SIG-M5 (cell line): ENCODE measurements at places on chromosomes 2 and 18.

- no peak for DNase-seq
Measured at GRCh38 chr2:5236249-5236648, 455.9 kb upstream of the SOX11 start.

- DNase-seq, result no peak
Measured at GRCh38 chr2:159144776-159145614, 141.5 kb downstream of the WDSUB1 start.

GRCh38 chr2:64661741-64662169, 8.0 kb upstream of the SERTAD2 start:
- peak; percentile 62 for DNase-seq

GRCh38 chr18:77635451-77635850, 385.8 kb downstream of the GALR1 start:
- no peak for DNase-seq

DNA sequence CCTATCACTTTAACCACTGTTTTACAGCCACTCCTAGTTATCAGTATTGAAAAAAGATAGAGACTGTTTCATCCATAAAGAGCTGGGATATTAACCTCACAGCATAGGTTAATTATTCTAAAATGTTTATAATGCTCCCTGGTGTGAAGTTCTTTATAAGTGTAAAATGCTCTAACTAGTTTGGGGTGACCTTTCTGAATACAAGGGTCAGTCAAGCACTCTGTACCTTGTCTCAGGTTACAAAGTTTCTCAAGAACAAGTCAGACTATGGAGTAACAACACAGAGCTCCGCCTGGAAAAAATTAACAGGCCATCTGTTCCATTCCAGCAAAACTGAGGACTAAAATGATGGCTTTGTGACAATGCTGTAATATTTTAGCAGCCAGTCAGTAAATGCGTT, 107.4 kb downstream of the NOL4 start:
- DNase-seq, result no peak

- no peak for DNase-seq
Measured at GRCh38 chr2:68767031-68767961, 32.7 kb downstream of the ARHGAP25 start.

DNA sequence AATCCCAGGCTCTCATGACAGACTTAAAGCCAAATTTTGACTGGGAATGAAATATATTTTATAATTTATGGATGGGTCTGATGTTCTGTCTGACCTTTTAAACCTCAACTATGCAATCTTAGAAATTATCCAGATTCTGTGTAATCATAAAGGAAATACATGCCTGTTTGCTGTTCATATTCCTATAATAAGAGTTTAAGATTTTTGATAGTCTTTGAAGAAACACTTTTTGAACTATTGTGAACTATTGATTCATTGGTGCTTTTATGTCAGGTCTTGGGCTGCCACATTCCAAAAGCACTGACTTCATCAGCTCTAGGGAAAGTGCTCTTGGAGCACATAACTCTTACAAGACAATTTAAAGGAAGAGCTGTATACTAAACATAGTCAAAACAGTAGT, 64.2 kb downstream of the CCDC150 start:
- no peak for DNase-seq

DNA sequence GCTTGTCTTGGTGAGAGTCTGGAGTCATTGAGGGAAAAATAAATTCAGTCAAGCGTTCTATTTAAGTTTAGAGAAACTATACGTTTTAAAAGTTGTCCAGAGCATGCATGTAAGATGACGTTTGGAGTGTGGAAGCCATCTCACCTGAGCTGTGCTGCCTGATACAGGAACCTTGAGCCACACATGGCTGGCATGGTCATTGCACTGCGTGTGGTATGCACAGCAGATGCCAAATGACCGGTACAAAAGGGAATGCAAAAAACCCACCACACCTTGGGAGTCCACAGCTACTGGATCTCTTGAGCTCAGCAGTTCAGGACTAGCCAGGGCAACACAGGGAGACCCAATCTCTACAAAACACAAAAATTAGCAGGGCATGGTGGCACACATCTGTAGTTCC, 4.3 kb downstream of the MZT2B start:
- no peak for DNase-seq

DNA sequence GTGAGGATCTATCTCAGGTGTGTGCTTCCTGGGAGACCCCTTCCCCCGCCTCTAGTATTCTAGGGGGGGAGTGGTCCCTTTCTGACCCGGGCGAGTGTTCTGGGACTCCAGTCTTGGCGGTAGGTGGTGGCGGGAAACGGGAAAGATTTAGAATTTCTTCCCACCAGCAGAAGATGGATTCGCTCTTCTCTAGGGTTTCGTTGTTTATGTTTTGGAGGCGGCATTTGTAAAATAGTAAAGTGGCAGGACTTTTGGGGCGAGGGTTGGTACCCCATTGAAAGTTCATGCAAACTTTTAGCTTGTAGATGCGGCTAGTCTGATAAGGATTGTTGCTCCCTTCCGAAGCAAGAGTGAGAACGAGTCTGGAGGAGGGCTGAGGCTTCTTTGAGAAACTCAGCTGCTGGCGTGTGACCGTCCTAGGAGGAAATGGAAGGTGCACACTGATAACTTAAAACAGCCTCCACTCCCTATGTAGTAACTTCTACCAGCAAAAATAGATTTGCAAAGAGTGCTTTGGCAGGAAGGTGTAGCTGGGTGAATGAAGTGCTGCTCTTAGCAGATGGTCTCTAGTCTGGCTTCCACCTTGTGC, 412 bp downstream of the GPD2 start:
- DNase-seq, result no peak

DNA sequence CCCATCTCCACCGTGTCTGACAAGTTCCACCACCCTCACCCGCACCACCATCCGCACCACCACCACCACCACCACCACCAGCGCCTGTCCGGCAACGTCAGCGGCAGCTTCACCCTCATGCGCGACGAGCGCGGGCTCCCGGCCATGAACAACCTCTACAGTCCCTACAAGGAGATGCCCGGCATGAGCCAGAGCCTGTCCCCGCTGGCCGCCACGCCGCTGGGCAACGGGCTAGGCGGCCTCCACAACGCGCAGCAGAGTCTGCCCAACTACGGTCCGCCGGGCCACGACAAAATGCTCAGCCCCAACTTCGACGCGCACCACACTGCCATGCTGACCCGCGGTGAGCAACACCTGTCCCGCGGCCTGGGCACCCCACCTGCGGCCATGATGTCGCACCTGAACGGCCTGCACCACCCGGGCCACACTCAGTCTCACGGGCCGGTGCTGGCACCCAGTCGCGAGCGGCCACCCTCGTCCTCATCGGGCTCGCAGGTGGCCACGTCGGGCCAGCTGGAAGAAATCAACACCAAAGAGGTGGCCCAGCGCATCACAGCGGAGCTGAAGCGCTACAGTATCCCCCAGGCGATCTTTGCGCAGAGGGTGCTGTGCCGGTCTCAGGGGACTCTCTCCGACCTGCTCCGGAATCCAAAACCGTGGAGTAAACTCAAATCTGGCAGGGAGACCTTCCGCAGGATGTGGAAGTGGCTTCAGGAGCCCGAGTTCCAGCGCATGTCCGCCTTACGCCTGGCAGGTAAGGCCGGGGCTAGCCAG, 1.2 kb downstream of the ONECUT2 start:
- no peak for DNase-seq

DNA sequence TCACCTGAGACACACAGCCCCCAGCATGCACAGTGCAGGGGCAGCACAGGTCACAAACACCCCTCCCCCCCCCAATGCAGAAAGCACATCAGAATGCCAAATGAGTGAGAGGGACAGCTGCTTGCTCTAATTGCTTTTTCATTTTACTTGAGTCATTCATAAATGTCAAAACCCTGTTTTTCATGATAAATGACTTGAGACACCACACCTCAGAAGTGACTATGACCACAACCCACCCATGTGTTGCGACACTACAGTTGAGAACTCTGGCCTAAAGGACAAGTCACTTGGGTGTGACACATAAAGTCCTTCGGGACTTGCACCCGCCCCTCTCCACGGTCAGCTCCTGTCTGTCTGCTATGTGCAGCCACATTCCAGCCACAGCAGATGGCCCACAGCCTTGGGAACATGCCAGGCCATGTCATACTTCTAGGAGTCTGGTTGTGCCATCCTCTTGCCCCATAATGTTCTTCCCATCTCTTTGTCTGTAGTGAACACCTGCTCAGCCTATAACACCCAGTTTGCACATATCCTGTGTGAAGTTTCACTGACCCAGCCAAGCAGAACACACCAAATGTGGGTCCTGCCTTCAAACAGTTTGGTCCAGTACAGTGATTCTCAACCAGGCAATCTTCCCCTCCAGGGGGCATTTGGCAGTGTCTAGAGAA, 30.2 kb upstream of the RIOK3 start:
- DNase-seq, result no peak

DNA sequence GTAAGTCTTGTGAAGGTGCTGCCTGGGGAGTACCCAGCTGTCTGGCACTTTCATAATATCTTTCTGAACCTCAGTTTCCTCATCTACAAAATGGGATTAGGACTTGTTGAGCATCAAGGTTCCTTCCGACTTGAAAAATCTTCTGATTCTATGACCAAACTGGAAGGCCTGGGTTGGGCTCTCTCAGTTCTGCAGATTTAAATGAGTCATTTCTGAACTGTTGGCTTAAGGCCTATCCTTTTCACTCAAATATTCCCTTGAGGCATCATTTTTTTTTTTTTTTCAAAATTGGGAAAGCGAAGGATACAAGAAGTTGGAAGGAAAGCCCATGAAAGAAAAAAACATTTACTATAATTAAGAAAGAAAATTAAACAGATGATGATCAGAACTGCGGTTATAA, 40.8 kb upstream of the CYP1B1 start:
- DNase-seq, result no peak

- peak; percentile 8 for DNase-seq
Measured at GRCh38 chr2:152594022-152594766, 123.1 kb downstream of the PRPF40A start.

DNA sequence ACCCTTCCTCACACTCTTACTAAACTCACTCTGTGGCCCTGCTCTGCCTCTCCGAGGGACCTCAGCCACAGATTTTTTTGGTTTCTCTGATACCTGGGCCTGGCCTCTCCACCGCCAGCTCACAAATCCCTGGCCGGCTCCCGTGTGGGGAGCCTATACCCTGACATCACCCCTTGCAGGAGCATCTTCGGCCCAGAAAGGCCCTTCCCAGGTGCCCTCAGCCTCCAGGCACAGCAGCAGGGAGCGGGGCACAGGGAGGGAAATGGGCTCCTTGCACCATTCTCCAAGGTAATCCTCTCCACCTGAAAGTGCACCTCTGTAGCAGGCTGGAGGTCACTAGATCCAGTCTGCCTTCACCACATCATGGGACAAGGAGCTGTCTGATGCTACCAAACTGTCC, 43.2 kb downstream of the CRACDL start:
- DNase-seq, result no peak

DNA sequence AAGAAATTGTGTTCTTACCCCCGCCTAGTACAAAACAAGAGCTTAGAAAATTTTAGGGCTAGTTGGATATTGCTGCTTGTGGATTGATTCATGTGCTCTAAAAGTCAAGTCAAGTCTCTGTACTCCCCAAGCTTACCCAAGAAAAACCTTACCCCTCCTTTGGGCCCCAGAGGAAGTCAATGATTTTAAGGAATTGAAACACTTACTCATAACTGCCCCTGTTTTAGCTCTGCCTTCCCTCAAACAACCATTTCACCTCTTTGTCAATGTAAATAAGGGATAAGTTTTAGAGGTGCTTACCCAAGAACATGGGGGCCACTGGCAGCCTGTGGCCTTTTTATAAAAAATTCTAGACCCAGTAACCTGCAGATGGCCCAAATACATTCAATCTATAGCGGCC, 136.6 kb upstream of the RMP24 start:
- DNase-seq, result peak; percentile 77

GRCh38 chr2:20176760-20177159, 48.2 kb downstream of the SDC1 start:
- DNase-seq, result no peak

DNA sequence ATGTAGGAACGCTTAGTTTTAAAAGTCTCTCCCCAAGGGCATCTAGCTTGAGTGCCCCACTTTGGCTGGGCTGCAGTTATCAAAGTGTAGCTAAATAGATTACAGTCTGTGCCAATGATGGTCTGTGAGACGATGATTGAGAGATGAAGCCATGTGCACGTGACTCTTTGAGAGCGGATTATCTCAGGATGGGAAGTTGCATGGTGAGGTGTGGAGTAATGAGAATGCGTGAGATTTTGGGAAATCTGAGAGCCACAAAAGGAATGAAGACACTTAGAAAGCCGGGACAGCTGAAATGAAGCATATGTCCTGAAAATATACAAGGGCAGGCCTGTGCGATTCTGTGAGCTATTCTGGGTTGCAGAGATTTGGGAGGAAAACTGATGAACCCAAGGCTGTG, 370.0 kb downstream of the TGIF1 start:
- DNase-seq, result no peak

GRCh38 chr2:65096948-65097347, 33.0 kb downstream of the RAB1A start:
- DNase-seq, result no peak

DNA sequence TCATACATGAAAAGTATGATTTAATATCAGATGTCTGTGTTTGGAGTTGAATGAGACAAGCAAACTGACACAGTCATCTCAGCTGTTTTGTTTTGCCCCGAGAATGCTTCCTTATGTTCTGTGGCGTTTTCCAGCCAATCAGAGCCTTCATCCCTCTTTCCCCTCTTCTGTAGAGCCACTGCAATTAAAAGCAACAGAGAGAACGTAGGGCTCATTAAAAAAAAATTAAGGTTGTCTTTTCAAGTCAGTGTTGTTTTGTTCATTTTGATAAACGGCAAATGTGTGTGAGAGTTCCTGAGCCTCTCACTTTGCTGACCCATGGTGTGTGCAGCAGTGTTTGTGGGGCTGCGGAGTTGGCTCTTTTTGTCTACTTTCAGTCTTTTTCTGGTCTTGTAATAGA, 216.0 kb downstream of the FHOD3 start:
- no peak for DNase-seq

GRCh38 chr2:17519486-17519885, 1.2 kb upstream of the RAD51AP2 start:
- DNase-seq, result no peak

- no peak for DNase-seq
Measured at GRCh38 chr2:237282568-237283128, 131.3 kb downstream of the COL6A3 start.

- no peak for DNase-seq
Measured at GRCh38 chr18:48514786-48515185, 24.0 kb upstream of the CTIF start.
